SIG-M5 (cell line): ENCODE measurements at places on chromosomes 5 and 9.

DNA sequence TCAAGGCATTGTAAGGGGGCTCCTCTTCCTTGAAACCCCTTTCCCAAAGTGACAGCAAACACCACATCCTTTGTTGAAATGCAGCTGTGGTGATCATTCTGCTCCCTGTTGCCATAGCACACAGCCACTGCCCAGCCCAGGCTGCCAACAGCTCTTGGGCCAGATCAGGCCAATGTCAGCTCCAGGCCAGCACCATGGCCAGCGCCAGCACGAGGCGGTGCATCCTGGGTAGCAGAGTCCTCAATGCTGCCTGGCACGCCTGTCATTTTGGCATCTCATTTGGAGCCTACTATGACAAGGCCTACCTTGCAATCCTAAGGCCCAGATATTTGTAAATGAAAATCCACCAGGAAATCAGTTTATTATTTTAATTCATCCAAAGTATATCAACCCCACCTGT, 390.6 kb downstream of the DNAH5 start:
- DNase-seq: no peak

GRCh38 chr5:69485471-69485870, 7.1 kb upstream of the OCLN start:
- DNase-seq: no peak

DNA sequence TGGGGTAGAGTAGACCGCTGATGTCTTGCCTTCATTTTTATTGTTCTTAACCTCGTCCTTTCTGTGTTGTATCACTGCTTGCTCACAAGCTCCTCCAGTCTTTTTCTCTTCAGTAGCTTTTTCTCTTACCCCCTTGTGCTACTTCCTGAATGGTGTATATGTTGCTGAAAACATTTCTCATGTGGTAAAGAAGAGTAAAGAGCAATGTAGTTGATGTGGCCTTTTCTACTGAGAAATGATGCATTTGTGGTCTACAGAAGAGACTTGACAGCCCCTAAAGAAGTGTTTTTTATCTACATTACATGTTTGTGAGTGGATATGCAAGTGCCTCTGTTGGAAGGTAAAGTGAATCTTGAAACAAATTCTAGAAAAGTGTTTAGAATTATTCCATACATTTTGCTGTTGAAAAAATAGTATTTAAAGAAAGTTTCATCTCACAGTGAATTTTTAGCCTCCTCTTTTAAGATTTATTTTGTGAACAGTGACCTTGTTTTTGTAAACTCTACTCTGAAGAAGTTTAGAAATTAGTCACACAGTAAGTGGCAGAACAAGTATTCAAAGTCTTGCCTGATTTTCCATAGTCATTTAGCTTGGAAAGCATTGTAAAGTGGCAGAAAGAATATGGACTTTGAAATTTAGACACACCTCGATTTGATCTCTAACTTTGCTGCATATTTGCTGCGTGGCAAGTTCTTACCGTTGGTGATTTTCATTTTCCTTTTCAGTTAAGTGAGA, 17.4 kb downstream of the CDC42SE2 start:
- DNase-seq: no peak

- no peak for DNase-seq
Measured at GRCh38 chr5:175788155-175788787, 83.1 kb upstream of the CPLX2 start.

- no peak for DNase-seq
Measured at GRCh38 chr5:10533226-10533625, 30.6 kb upstream of the ANKRD33B start.

DNA sequence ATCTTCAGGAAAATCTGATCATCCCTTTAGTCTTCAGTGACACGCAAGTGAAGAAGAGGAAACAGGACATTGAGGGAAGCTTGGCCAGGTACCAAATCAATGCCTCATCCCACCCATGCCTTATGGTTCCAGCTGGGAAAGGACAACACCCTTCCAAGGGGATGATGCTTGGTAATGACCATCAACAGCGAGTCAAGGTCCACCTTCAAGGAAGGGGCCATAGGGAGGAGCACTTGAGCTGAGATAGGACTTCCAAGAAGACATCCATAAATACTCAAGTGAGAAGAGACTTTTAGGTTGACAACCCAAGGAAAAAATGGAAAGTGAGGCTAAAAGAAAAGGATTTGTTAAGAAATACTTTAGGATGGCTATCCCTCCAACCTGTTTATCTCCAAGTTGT, 27.1 kb upstream of the GAS1 start:
- no peak for DNase-seq

DNA sequence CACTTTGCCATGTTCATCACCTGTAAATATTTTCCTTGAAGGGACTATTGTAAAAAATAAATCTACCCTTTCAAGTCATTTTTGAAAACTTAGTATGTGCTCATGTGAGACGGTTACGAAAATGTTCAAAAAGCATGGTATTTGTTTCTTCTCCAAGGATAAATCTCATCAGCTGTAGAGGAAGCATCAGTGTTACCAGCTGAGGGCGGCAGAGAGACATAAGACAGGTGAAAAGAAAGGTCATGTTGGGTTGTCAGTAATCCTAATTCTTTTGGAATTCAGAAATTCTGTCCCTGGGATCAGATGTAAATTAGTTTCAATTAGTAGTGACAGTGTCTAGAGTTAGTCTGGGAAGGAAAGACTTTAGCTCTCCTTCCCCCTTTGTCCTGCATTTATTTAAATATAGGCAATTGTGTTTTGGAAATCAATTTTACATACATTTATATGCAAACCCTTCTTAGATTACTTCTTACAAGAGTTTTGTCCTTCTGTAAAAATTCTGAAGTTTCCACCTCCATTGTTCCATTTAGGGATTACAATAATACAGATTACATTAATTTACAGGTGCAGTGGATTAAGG, 791.9 kb upstream of the CDH6 start:
- no peak for DNase-seq

GRCh38 chr5:122877518-122877917, 32.1 kb downstream of the SNX24 start:
- peak; percentile 9 for DNase-seq

- no peak for DNase-seq
Measured at GRCh38 chr9:82091100-82091499, 102.5 kb downstream of the SPATA31D1 start.

DNA sequence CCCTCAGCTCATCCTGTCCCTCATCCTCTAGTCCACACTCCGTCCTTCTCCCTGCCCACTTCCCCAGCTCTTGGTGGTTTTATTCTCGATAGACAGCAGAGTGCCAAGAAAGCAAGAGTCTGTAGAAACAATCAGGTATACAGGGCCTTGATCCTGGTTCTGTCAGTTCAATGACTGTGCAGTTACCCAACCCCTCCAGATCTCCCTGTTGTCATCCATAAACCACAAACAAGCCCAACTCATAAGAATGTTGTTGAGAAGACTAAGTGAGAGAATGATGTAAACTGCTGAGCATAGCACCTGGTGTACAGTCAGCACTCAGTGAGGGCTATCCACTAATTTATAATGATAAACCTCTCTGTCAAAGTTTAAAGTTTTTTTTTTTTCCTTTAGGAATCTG, 31.3 kb downstream of the ISL1 start:
- DNase-seq: no peak

GRCh38 chr9:136525841-136526499, 19.9 kb downstream of the NOTCH1 start:
- no peak for DNase-seq

GRCh38 chr5:160039810-160040470, 31.0 kb downstream of the TTC1 start:
- DNase-seq: no peak

GRCh38 chr5:17730421-17730820, 96.2 kb downstream of the TAF11L14 start:
- no peak for DNase-seq

GRCh38 chr9:129469188-129469987, 151.5 kb downstream of the C9orf50 start:
- no peak for DNase-seq

DNA sequence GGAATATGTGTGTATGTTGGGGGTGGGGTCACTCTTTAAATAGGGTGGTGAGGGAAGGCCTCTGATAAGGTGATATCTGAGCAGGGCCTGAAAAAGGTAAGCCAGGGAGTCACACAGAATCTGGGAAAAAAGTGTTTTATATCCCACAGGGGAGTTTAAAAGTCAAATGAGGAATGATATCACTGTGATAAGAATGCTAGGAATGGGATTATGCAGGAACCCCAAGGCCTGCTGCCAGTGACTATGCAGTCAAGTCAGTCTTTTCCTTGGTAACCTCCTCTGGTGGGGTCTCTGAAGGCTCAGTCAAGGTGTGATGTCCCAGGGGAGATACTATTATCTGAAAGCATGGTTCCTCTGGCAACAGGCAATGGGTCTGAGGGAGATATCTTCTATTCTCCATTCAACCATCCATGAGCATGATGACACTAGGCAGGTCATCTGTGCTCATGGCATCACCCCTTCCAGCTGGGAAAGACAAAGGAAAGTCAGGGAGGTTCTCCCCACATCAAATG, 53.5 kb downstream of the GRIA1 start:
- no peak for DNase-seq

GRCh38 chr5:159915904-159916840, at the start of gene ADRA1B:
ADRA1B (plus strand) TSS chr5:159916482; CDS start chr5:159916906, 424 bp downstream.
- DNase-seq: no peak

DNA sequence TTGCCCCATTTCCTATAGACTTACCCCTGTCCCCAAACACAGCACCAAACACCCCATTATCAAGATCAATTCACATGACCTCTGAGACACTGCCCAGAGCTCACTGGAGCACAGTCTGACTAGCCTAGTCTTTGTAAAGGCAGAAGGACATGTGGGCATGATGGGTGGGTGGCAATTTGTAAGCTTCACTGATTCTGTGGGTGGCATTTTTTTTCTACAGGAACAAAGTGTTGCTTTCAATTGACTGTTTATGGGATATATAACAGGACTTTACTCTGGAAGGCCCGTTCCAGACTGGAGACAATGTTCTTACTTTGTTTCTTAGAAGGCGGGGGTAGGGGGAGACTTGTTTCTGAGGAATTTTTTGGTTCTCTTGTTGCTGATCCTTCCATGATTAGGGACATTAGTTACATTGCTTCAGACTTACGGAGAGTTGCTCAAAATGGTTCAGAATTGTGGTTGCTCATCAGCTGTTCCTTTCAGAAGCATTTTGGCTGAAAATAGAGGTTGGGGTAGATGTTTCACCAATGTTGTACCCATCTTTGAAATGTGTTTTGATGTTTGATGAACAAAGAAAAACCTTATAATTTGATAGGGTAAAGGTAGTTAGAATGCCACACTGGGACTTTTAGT, 20.2 kb downstream of the NNT start:
- DNase-seq: no peak

DNA sequence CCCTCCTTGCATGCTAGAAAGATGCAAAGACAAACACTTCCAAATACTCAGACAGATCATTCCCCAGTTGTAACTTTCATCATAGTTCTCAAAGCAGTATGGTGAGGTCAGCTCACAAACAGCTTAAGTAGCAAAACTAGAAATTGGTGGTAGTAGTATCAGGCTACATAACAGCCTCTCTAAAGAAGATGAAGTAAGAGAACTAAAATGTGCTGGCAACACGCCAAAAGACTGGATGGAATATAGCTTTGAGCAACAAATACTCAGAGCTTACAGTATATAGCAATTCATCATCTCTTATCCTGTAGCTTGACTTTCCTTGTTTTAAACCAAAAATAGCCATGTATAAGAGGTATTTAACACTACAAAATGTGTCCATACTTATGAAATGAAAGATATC, 7.5 kb downstream of the PFDN1 start:
- no peak for DNase-seq
